ENCODE measurements at places on chromosomes 4 and X. TPM values are rescaled to one million over a fixed set of nuclear protein-coding genes. Genes with fewer than 3 reads are reported as not detected.

- no peak overlapping the region for H3K4me3 ChIP-seq
- DNase-seq: no peak
- H3K27me3 ChIP-seq: no peaks in the 10 kb centered on the region
- H3K27ac ChIP-seq: no peak overlapping the region
- H3K36me3 ChIP-seq: peaks cover 4% of the 10 kb centered on the region
Observed at GRCh38 chr4:184433258-184433892, 41.0 kb downstream of the IRF2 start.

- H3K4me1 ChIP-seq: peaks cover 26% of the 10 kb centered on the region
- no peaks in the 10 kb centered on the region for H3K36me3 ChIP-seq
- no peak overlapping the region for H3K27ac ChIP-seq
- no peak for DNase-seq
- no peak overlapping the region for H3K4me3 ChIP-seq
Observed at GRCh38 chr4:88860586-88860985, 163.0 kb upstream of the NAP1L5 start.

DNA sequence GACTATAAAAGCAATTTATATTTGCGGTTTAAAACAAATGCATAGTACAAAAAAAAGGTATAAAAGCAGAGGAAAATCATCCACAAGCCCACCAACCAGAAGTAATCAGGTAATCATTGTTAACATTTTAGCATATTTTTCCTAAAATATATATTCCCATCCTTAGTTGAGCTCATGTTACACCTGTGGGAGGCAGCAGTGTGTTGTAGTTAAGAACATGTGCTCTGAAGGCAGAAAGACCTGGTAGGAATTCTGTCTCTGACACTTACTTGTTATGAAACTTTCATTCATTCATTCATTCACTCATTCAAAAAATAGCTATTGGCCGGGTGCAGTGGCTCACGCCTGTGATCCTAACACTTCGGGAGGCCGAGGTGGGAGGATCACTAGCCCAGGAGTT is 15.4 kb upstream of the CDKL5 start:
- no peak overlapping the region for H3K4me3 ChIP-seq
- no peaks in the 10 kb centered on the region for H3K4me1 ChIP-seq
- DNase-seq: no peak
- H3K36me3 ChIP-seq: no peaks in the 10 kb centered on the region

MAGEB17 gene
- total RNA-seq: not detected

DNA sequence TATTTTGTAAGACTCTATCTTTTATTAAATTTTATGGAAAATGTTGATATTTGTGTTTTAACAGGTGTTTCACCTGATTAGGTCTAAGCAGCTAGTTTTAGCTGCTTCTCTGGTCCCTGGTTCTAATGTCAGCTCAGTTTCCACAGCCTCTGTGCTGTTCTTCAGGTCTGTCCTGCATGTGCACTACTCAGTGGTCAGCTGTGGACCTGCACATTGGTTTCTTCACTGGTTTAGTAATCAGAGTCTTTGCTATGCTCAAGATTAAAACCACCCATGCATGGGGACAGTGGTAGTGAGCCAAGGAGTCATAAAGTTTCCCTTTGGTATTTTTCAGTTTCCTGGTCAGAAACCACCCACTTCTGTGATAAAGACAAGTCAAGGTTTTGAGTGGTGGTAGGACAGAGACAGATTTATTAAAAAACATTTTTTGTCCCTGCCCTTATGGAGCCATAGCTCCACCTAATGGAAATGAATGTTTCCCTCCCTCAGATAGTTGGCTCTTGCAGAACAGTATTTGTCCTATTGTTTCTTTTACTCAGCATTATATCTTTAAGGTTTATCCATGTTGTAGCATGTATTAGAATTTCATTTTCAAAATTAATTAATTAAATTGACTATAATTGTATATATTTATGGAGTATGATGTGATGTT is 36.8 kb upstream of the VBP1 start:
- no peaks in the 10 kb centered on the region for H3K4me1 ChIP-seq
- H3K36me3 ChIP-seq: no peaks in the 10 kb centered on the region
- no peak for DNase-seq
- no peak overlapping the region for H3K27ac ChIP-seq

DNA sequence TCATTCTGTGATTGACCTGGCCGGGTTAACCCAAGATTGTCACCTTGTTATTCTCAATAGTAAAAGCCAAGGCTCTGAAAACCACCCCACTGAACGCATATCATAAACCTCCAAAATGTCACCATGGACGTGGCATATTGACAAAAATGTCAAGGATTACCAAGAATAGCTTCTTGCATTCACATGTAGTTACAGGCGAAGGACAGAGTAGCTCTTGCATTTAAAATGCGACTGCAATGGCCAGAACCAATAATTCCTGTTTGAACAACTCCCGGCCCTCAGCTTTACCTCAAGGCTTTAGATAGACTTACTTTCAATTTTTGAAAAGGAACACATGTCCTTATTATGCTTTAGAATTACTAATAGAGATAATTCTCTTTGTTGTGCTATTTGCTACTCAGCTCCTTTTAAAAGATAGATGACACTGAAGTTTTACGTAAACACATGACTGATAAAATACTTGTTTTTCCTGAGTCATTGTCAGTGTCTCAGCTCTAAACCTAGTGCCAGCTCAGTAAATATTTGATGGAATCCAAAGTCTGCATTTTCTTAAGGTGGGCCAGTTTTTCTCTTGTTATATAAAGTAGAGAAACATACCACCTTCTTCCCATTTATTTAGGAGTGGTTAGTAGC is 66.3 kb downstream of the CLDN34 start:
- H3K27me3 ChIP-seq: no peaks in the 10 kb centered on the region
- no peak overlapping the region for H3K4me3 ChIP-seq
- H3K36me3 ChIP-seq: no peaks in the 10 kb centered on the region

KCNIP4 gene
- 2.6 TPM for total RNA-seq

STK26 gene
- 103 TPM for total RNA-seq

GRCh38 chr4:112966701-112967488 is 82.6 kb upstream of the ANK2 start:
- no peak for DNase-seq
- H3K36me3 ChIP-seq: no peaks in the 10 kb centered on the region
- H3K4me1 ChIP-seq: no peaks in the 10 kb centered on the region
- H3K27ac ChIP-seq: no peak overlapping the region
- H3K4me3 ChIP-seq: no peak overlapping the region

GRCh38 chr4:183638436-183638835 is 20.5 kb downstream of the RWDD4 start:
- H3K4me3 ChIP-seq: no peak overlapping the region
- peaks cover 8% of the 10 kb centered on the region for H3K36me3 ChIP-seq
- no peak overlapping the region for H3K27ac ChIP-seq
- peaks cover 7% of the 10 kb centered on the region for H3K4me1 ChIP-seq
- no peaks in the 10 kb centered on the region for H3K27me3 ChIP-seq
- DNase-seq: no peak

DNA sequence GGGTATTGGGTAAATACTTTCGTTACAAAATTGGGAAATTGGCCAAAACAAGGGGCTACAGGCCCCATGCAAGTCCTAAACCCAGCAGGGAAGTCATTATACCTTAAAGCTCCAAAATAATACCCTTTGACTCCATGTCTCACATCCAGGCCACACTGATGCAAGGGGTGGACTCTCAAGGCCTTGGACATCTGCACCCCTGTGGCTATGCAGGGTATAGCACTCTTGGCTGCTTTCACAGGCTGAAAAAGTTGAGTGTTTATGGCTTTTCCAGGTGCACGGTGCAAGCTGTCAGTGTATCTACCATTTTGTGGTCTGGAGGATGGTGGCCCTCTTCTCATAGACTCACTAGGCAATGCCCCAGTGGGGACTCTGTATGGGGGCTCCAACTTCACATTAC is 326.5 kb downstream of the TEX13C start:
- H3K27me3 ChIP-seq: no peaks in the 10 kb centered on the region
- no peak overlapping the region for H3K4me3 ChIP-seq
- no peak for DNase-seq
- no peaks in the 10 kb centered on the region for H3K36me3 ChIP-seq

DKK2 gene
- total RNA-seq: 23.5 TPM

DNA sequence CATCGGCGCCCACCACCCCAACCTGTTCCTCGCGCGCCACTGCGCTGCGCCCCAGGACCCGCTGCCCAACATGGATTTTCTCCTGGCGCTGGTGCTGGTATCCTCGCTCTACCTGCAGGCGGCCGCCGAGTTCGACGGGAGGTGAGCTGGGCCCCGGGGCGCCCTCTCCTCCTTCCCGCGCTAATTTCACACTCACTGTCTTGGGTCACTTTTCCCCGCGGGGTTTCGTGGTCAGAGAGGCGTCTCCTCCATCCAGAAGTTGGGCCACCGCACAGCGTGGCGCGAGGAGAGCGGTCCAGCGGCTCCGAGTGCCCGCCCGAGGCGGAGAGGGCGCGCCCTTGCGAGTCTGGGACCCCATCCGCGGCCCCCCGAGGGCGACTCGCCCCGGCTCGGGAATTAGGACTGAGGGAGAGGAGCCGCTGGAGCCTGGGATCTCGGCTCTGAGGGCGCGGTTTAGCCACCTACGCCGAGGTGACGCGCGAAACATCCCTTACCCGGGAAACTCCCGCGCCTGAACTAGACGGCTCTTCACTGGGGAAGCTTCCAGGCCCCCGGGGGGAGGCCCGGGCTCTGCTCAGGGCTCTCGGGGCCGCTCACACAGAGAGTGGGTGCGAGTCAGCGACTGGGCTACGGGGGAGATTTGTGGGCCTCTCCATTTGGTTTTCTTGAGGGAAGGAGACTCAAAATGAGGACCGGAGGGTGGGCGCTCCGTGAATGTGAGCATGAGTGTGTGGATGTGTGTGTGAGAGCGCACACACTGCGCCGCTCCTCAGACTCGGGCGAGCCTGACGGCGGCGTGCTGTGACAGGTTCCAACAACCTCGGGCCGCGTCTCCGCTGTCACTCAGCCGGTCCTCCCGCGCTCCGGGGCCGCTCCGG is 551 bp downstream of the NPNT start:
- peak overlapping the region; percentile 75 for H3K27ac ChIP-seq
- peak overlapping the region; percentile 87 for H3K4me3 ChIP-seq
- peaks cover 3% of the 10 kb centered on the region for H3K36me3 ChIP-seq
- peaks cover 26% of the 10 kb centered on the region for H3K4me1 ChIP-seq
- peak; percentile 29 for DNase-seq

- DNase-seq: no peak
- no peak overlapping the region for H3K4me3 ChIP-seq
- no peaks in the 10 kb centered on the region for H3K4me1 ChIP-seq
- no peaks in the 10 kb centered on the region for H3K36me3 ChIP-seq
- no peaks in the 10 kb centered on the region for H3K27me3 ChIP-seq
Observed at GRCh38 chrX:43000121-43000520, 222.2 kb upstream of the PPP1R2C start.

GRCh38 chr4:118683513-118683912 is 1.7 kb upstream of the METTL14 start:
- no peak for DNase-seq
- H3K27ac ChIP-seq: no peak overlapping the region
- no peaks in the 10 kb centered on the region for H3K27me3 ChIP-seq
- peaks cover 3% of the 10 kb centered on the region for H3K36me3 ChIP-seq
- peaks cover 23% of the 10 kb centered on the region for H3K4me1 ChIP-seq

MAGEH1 gene
- total RNA-seq: 40.2 TPM

DNA sequence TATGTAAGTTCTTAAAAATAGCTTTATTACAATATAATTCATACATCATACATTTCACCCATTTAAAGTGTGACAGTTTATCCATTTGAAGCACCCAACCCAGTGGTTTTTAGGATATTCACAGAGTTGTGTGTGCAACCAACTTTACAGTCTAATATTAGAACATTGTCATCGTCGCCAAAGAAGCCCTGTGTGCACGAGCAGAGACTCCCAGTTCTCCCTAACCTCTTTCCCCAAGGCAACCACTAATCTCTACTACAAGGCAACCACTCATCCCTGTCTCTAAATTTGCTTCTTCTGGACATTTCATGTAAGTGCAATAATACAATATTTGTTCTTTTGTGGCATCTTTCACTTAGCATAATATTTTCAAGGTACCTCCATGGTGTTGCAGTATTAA is 47.7 kb downstream of the CLDN22 start:
- no peaks in the 10 kb centered on the region for H3K4me1 ChIP-seq
- H3K36me3 ChIP-seq: peaks cover 66% of the 10 kb centered on the region
- H3K4me3 ChIP-seq: no peak overlapping the region
- H3K27ac ChIP-seq: no peak overlapping the region
